ENCODE measurements at places on chromosomes 7 and 10.

GRCh38 chr7:123437447-123437995 is 96.9 kb downstream of the IQUB start:
- DNase-seq, result no peak

DNA sequence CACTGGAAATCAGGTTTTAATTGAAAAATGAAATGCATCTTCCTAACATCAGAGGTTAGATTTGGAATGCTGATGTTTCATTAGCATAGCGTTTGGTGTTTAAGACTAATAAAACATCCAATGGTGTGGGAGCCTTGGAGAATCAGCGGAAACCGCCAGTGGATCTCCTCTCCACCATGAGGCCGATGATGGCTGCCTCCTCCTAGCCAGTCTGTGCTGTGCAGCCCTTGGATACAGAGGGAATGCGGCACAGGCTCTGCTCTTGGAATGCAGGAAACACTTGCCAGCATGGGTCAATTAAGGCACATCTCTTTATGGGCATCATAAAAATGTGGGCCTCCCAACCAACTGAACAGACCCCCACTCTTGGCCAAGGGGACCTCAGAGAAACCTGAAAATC is 259.9 kb downstream of the GLRX3 start:
- no peak for DNase-seq

- DNase-seq, result no peak
These were observed 63.9 kb downstream of the STK17A start for GRCh38 chr7:43646603-43647338.

- DNase-seq, result no peak
These were observed 81.8 kb downstream of the JMJD1C start for GRCh38 chr10:63384001-63384400.

DNA sequence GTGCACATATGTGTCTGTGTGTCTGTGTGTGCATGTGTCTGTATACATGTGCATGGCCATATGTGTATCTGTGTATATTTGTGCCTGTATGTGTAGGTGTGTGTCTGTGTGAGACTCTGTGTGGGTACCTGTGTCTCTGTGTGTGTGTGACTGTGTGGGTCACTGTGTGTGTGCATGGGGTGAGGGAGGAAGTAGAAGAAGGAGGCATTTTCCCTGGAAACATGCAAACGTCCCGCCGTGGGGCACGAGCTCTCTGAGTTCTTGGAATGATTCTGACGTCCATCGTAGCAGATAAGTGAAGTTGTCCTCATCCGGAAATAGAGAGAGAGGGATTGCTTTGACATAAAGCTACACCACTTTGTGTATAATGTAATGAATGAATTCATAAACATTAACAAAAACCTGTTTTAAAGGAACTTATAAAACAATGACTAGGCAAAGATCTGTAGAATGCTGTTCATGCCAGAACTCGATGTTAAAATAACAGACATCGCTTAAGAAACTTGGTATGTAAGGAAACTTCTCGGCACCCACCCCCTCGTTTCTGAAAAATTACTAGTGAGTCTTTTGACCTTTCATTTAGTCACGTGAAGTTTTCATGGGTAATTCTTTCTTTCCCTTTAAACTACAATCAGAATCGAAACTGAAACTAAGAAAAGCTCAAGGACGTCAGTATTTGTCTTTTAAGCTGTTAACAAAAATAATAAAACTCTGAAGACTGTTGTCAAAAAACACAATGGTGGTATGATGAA is 43.6 kb upstream of the KLF6 start:
- no peak for DNase-seq

GRCh38 chr7:99514050-99514449 is 9.6 kb downstream of the ZKSCAN5 start:
- DNase-seq, result no peak
